ENCODE measurements at places on chromosomes 2 and 18.

- peak; percentile 33 for DNase-seq
These were observed 11.1 kb upstream of the DCTN1 start for GRCh38 chr2:74391209-74391579.

DNA sequence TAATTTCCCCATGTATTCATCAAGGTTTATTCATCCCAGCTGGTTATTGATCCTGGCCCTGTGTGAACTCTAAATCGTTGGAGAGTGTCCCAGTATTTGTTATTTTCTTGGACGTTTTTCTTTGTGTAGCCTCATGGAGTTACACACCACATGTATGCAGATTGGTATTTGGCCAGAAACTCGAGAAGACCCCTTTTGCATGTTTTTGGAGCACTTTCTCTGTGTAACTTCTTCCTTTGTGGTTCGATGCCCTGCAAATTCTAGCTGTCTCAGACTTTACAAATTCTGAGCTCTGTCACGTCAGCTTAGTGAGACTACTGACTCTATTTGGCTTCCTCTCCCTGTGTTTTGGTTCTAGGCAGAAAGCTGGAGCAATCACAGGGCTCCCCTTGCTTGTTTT, 198.7 kb downstream of the MCFD2 start:
- DNase-seq, result no peak

DNA sequence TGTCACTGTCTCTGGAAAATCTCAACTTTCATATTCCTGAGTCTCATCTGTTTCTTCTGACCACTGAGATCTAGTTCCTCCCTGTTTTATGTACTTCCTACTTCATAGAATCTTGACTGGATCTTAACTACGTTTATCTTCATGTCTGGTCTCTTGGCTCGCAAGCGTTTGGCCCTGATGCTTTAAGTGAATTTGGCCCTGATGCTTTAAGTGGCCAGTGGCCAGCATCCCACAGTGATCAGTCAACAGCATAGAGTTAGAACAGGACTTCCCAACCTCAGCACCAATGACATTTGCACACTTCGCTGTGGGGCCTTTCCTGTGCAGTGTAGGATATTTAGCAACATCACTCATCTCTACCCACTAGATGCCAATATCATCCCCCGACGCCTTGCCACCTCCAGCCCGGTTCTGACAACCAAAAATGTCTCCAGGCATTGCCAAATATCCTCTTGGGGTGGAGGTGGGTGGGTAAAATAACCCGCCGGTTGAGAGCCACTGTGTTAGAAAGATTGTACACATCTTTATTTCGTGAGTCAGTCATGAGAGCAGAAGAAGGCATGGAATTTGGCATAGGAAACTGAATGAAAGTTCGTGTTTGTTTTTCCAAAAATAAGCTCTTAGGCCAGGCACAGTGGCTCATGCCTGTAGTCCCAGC, 12.2 kb downstream of the TM4SF20 start:
- DNase-seq, result no peak

DNA sequence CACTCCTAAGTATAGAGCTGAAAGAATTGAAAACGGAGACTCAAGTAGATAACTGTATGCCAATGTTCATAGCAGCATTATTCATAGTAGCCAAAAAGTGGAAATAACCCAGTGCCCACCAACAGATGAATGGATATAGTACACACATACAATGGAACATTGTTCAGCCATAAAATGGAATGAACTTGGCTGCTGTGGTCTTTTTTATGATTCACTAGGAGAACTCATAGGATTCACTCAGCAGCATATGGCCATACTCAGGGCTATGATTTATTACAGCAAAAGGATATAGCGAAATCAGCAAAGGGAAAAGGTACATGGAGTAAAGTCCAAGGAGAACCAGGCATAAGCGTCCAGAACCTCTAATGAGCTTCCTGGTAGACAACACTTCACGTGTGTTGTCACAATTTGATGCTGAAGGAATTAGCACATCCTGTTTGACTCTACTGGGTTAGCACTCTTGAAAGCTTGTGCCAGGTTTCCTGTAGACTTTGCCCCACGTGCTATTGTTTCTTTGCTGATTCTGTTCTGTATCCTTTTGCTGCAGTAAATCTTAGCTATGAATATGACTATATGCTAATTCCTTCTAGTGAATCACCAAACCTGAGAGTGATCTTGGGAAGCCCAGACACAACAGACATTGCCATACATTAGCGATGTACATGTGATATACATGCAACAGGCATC, 15.7 kb downstream of the SPC25 start:
- no peak for DNase-seq

GRCh38 chr2:120747281-120747680, 11.6 kb downstream of the GLI2 start:
- no peak for DNase-seq

DNA sequence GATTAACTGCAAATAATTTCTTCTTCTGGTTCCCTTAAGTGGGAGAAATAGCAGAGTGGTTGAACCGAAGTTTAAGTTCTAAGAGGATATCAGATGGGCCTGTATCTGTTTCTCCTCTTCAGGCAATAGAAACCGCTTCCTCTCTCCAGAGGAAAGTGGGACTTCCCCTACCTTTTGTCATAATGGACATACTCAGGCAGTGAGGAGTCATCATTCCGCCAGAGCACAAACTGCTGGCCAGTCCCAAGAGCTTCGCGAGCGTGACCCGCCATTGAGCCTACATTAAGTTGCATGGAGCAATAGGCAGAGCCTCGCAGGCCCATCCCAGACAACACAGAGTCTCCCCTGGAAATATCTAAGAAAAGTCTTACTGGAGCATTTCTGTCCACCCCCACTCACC, 158.9 kb downstream of the LDLRAD4 start:
- no peak for DNase-seq

- no peak for DNase-seq
These were observed 174.3 kb downstream of the ACKR3 start for GRCh38 chr2:236743921-236744280.

DNA sequence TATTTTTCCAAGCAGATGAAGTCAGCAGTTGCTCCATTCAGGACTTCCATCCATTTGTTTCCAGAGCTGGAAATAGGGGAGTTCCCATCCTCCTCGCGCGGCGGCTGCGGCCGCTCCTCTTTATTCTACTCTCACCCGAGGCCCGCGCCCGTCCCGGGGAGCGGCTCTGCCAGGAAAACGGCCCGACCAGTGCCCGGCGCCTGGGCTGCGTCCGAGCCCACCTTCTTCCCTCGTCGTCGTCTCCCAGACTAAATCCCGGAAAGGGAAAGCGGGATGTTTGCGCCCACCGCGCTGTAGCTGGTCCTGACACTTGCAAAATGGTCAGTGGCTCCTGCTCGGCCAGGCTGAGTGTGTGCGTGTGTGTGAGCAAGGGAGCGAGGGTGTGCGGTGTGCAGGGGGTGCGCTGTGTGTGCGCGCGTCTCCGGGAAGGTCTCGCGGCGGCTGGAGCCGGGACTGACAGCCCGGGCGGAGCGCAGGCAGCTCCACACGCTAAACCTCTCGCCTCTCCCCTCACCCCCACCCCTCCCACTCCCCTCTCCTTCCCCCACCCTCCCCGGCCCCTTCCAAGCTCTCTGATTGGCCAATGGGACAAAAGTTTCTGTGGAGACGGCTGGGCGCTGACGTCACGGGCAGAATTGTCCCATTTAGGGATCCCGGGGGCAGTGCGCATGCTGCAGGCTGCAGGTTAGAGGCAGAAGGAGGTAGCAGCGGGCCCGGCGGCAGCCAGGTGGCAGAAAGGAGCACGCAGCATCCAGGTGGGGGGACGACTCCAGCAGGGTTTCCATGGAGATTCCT, at the start of gene NOL4:
NOL4 (minus strand) TSS at position 491 of the 795 bp plus-strand sequence. CDS start 1,660 bp downstream, outside the sequence.
- DNase-seq, result no peak

DNA sequence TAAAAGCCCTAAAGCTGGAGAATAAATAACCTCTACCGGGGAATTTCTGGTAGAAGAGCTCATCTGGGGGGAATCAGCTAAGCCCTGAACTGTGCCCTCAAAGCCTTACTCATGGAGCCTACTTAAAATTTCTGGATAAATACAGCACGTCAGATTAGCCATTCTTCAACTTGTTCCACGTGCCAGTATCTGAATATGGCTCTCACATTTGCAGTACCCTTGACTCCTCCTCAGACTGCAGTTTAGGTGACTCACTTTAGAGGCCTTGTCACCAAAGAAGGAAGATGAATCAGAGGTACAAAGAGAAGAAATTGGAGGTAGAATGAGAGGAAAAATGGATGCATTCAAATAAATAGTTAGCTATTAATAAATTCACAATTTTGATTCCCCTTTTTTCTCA, 34.6 kb upstream of the POTEC start:
- no peak for DNase-seq

GRCh38 chr2:11406267-11406957, 59.5 kb downstream of the E2F6 start:
- DNase-seq, result no peak

DNA sequence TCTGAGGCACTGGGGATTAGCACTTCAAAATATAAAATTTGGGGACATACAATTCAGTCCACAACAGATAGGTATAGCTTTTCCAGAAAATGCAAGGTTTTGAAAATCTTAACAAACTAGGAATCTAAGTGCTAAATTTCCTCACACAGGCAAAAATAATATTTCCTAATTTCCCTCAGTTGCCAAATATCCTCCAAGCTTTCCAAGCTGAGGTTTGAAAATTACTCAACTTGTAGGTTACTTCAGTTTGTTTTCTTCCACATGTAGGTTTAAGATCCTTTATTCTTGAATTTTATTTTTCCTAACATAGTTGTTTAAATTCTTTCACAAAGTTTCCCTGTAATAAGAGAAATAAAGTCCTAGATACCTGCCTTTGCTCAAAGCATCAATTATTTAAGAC, 192.9 kb upstream of the NRXN1 start:
- no peak for DNase-seq

- no peak for DNase-seq
These were observed 322.2 kb downstream of the SLC8A1 start for GRCh38 chr2:40129725-40130124.

DNA sequence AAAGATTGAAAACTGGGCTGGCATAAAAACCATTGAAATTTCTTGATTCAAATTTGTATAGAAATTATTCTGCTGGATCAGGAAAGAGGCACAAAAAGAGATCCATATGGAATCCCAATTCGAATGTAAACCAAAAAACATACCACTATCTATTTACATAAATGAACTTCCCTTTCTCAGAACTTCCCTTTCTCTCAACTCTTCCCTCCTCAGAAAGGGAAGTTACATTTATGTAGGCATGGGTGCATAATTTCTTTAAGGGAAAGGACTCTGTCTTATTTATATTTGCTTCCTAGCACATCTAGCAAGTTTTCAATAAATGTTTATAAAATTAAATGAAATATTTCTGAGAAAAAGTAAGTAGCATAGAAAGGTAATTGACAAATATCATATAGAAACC, 398.1 kb upstream of the ATP5MC3 start:
- no peak for DNase-seq

GRCh38 chr2:105308382-105309146, 21.0 kb downstream of the TGFBRAP1 start:
- no peak for DNase-seq

GRCh38 chr2:232563580-232563979, 13.1 kb downstream of the EIF4E2 start:
- DNase-seq, result no peak

All from hematopoietic multipotent progenitor cell treated with erythropoietin and hydrocortisone succinate and interleukin-3 and kit ligand, for 8 days (in vitro differentiated cells).